ENCODE measurements at places on chromosomes 3 and 15. TPM values are rescaled to one million over a fixed set of nuclear protein-coding genes. Genes with fewer than 3 reads are reported as not detected.

GRCh38 chr3:110734524-110734923, 337.1 kb upstream of the NECTIN3 start:
- DNase-seq: no peak

GRCh38 chr15:93942269-93942694, 289.1 kb upstream of the MCTP2 start:
- DNase-seq: no peak

DNA sequence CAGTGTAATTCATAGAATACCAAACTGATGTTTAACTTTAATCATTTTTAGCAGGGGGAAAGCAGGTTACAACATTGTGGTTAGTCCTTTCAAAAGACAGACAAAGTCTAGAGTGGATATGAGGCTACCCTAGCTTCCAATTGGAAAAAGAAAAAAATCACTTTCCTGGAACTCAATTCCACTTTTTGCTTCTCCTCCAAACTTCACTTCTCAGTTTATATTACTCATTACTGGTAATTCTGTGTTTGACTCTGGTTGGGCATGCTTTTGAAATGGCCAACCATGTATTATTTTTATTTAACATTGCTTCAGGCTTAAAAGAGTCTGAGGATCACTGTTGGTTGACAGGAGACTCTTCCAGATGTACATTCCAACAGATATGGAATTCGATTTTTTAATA, 84.8 kb downstream of the RAP2B start:
- DNase-seq: no peak

Gene CDHR4
- not detected for total RNA-seq

DNA sequence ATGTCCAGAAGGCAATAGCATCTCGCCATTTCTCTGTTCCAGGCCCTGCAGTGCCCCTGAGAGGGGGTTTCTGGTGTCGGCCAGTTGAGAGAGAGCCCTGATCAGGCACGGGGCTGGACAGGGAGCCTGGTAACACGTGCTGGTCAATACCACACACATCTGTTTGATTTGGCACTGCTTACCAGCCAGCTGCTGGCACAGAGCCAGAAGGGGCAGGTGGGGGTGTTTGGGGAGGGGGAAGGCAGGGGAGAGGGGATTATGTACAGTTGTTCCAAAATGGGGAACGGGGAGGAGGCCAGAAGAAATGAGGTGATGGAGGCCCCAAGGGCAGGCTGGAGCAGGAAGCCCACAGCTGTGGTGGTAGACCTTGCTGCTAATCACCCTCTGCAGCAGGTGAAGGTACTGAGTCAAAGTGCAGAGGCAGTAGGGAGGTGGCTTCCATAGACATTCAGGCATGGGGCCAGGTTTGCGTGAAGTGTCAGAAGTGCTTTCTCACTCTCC, 153.5 kb upstream of the LPP start:
- DNase-seq: no peak

GRCh38 chr3:57958642-57959422, 49.4 kb upstream of the FLNB start:
- DNase-seq: peak; percentile 67

- no peak for DNase-seq
Measured at GRCh38 chr3:57030721-57031120, 29.7 kb upstream of the SPATA12 start.

DNA sequence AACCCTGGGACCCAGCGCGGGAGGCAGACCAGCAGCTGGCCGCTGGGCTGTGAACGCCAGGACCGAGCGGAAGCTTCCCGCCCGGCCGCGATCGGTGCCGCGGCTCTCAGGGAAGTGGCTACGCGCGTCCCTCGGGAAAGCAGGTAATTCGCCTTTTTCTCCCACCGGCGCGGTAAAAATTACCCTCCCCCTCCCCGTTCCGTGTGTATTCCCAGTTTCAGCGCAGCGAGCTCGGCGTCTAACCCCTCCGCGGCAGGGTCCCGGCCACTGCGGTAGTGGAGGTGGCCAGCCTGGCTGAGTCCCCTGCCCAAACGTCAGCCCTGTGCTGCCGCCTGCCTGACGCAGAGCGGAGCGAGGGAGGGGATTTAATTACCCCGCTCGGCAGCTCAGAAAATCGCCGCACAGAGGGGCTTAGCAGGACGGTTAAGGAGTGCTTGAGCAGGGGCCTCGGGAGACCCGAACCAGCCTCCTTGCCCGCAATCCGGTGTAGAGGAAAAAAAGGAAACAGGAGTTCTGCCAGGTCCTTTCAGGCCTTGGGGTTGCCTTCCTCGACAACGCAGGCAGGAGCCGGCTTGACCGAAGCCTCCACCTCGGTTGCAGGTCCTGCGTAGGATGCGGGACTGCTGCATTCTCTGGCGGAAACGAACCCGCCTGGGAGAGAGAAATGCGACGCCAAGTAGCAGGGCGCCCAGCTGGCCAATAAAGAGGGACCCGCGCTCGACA, 2.9 kb downstream of the GATA2 start:
- DNase-seq: peak; percentile 63

Gene C15orf40
- total RNA-seq: 22.2 TPM

DNA sequence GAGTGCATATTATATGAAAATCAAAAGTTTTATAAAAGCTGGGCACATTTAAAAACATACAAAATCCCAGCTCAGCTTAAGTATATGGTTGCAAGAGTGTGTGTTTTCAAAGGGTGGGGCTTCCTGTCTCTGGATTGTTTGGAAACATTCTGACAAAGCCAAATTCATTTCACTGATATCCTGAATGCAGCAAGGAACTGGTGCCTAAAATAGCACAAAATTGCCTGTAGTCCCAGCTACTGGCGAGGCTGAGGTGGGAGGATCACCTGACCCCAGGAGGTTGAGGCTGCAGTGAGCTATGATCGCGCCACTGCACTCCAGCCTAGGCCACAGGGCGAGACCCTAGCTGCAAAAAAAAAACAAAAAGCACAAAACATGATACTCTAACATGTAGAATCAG, 13.0 kb upstream of the TJP1 start:
- DNase-seq: no peak

GRCh38 chr3:123153125-123154019, 48.4 kb upstream of the SEC22A start:
- DNase-seq: no peak

DNA sequence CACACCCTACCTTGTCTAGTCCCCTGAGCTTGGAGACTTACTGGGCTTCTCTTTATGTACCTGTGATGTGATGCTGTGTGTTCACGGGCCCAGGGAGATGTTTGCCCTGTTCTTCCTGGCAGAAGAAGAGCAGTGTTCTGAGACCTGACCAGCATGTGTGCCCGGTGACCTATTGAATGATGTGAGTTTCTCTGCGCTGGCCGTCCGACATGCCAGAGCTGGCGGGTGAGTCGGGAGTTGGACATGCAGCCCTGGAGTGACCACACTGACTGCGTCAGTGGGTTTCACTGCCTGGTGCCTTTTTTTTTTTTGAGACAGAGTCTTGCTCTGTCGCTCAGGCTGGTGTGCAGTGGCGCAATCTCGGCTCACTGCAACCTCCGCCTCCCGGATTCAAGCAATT, 42.3 kb downstream of the CGNL1 start:
- no peak for DNase-seq

DNA sequence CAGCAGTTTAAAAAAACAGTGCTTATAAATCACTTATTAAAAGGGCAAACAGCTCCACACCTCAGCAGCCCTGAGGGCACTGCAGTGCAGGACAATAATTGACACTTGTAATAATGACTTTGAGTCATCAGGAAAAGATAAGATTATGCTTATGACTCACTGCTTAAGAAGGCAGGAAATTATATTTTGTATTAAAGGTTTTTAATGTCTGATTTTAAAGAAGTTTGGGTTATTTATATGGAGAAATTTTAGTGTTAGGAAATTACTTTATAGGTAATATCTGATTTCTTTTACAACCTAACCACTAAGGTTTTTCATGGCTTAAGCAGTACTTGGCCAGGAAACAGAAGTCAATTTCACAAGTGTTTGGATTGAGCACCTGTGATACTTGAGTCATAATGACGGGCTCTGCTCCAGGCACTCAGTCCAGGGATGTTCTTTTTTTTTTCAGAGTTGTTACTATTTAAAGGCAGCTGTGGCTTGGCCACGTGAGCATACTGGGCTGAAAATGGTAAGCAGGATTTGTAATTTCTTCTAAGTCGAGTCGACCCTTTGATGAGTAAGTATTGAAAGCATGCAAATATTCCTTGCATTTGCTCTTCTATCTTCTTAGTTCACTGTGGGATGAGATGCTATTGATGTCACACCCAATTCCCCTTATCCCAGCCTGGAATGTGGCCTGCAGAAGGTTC, 21.6 kb upstream of the SLC6A20 start:
- DNase-seq: peak; percentile 85

Gene C3orf20
- not detected for total RNA-seq

DNA sequence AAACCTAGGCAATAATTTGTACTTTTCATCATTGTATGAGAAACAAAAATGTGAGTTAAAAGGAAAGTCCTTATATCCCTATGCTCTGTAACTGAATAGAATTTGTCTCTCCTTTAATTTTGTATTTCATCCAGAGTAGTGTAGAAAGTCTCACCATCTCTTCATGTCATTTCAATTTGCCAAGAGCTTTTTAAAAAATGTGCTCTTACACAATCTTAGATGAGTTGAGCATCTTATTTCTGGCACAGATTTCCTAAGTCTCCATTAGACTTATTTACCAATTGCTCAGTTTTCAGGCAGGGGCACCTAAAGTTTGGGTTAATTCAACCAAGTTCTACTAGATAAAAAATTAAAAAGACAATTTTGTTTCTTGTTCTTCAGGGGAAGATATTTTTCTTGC, 201.5 kb upstream of the RBMS3 start:
- no peak for DNase-seq

DNA sequence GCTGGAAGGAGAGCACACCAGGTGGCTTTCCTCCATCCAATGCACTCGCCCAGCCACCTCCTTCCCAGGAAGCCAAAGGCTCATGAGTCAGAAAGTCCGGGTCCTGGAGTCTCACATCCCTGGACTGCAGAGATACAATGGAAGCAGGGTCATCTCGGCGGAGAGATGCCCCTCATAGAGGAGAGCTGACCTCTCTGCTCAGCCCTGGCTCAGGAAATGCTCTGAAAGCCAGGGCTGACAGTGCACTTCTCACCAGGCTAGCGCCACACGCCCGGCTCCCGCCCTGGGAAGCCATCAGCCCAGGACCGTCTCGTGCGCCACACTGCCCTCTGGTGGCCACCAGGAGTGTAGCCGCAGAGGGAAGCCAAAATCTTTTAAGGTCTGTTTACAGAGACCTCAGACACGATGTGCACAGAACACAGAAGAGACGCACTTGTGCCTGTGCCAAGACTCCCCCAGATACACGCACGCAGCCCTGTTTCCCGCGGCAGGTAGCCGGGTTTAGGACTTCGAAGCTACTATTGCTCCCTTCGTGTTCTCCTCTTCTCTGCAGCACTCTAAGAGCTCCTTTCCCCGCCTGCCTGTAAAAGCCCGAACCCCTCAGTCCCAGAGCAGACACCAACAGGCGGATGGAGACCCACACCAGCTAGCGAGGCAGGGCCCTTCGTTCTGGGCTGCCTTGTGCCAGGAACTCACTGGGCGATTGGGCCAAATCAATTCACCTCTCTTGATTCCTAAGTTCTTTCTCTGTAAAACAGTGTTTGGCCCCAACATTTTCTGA, 9.7 kb downstream of the NTRK3 start:
- DNase-seq: peak; percentile 65

Gene NMNAT3
- 3.7 TPM for total RNA-seq

DNA sequence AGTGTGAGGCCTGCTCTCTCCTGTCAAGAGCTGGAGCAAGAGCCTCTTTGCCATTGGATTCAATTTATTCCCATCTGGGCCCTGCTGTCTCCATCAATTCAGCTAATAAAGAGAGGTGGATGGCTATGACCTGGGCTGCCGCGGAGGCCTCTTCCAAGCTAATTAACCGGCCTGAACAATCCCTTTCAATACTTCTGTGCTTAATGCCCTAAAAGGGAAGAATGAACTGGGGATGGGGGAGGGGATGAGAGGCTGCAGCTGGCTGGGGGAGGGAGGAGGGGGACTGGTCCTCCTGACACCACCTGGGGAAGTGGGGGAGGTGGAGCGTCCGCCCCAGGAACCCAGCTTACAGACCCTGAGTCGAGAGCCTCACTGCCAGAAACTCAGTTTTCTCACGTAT, 33.4 kb upstream of the PRR23E start:
- no peak for DNase-seq

- peak; percentile 19 for DNase-seq
Measured at GRCh38 chr15:84099181-84099580, 136.4 kb upstream of the GOLGA6L4 start.

Gene YEATS2
- 21.8 TPM for total RNA-seq

DNA sequence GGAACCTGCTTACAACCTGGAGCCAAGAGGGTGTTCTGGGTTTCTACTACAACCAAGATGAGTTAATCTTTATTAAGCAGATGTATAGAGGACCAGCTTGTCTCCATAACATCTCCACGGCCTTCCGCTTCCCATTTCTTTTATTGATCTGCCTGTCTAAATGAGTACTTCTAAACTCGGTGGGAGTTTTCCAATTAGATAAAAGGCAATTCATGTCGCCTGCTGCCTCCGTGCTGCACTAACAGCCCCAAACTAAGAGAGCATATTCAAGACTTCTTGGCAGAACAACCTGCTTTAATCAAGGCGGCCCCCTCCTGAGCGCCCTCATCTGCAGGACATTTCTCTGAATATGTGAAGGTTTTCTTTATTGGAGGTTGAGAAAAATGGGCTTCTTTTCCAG, 270.1 kb downstream of the PDCD6IP start:
- DNase-seq: no peak

DNA sequence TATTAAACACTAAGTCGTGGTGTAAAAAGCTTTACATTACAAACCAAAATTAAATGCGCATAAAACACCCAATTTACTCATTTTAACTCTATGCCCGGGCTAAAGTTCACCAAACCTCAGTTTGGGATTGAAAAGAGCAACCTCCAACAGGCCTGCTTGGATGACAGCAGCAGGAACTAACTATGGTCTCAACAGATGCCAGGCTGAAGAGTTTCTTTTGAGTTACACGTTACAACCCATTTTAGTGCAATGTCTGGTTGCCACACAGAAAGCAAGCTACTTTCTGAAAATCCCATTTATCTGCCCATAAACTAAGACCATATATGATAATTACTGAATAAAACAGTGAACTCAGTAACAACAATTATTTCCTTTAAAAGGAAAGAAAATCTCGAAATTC, 2.2 kb downstream of the SATB1 start:
- DNase-seq: peak; percentile 2

DNA sequence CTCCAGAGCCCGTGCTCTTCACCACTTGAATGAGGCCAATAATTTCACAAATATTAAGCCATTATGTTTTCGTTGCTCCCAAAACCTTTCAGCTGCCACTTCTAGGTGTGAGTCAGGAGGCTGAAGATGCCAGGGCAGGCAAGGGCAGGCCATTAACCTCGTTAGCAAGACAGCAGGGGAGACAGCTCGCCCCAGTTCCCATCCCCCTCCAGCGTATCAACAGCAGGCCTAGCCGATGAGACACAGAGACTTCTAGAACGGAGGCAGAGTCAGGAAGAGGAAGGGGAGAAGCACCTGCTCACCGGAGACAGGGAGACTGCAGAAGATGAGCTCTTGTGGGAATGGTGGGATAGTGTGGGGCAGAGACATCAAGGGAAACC, 28.0 kb upstream of the PLA2G4E start:
- no peak for DNase-seq

Gene TRIM42
- total RNA-seq: not detected

DNA sequence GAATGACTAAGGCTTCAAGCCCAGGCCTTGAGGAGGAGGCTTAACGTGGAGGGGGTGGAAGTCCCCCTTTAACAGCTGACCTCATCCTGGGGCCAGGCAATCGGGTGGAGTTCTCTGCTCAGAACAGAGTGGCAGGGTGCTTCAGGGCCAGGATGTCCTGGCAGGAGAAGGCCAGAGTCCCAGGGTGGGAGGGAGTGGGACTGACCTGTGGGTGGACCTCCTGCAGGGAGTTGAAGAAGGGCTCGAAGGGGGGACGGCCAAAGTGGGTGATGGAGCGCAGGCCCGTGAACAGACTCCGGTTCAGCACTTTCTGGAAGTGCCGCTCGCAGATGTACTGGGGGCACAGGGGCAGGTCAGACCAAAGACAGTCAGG, 19.6 kb downstream of the DUOX2 start:
- no peak for DNase-seq

All from Daoy (cell line).